NCI-H226 (cell line): ENCODE measurements at places on chromosomes 2 and 18.

- no peak for DNase-seq
These were observed 36.6 kb upstream of the SKOR2 start for GRCh38 chr18:47287911-47288585.

DNA sequence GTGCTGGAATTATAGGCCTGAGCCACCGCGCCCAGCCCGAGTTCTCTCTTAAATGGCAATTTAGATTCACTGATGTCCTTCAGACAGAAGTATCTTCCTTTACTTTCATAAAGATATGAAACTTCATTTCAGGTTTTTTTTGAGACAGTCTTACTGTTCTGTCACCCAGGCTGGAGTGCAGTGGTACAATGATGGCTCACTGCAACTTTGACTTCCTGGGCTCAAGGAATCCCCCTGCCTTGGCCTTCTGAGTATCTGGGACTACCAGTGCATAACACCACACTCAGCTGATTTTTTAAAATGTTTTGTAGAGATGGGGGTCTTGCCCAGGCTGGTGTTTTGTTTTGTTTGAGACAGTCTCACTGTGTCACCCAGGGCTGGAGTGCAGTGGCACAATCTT is 13.2 kb downstream of the ITGB1BP1 start:
- DNase-seq, result no peak

DNA sequence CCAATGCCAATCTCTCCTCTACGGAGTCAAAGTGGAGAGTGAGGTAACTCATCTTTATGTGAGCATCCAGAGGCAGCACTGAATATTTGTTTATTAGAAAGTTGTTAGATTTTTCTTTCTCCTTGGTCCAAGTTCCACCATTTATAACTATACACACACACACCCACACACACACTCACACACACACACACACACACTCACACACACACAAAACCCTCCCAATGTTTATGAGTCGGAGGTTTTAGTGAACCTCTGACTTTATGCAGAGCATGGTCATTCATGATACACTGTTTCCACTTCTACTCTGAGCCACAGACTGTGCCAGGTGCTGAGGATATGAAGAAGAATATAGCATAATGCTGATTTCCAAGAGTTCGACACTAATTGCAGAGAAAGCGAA is 132.9 kb upstream of the CCDC68 start:
- no peak for DNase-seq

GRCh38 chr2:102385522-102385921 is 29.9 kb downstream of the IL18R1 start:
- DNase-seq, result no peak

DNA sequence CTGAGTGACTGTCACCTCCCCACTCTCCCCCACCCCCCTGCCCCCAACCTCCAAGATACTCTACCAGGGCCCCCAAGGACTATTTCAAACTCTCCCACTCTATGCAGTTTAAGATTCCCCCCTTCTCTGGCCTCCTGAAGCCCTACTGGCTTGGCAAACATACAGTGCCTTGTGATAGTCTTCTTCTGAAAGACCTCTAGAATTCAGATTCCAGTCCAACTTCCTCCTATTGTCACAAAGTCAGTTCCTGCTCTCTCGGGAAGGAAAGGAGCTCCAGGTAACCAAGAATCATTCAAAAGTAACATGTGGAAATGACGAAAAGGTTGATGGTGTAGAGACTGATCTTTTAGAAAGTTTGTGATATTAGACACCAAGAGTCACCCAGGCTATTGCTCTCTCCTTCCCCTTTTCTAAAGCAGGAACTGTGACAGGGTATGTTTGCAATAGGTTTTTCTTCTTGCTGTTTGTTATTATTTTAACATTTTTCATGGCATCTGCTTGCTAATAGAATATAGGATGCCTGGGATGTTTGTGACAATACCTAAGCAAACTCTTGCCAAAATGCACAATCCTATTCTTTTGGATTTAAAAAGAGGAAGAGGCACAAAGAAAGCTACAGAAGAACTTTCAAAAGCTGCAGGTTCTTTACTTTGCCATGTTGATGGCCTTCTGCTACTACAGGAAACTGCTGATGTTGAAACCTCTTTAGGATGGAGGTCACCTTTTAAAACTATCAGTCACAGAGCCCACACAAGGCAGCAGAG is 93.5 kb upstream of the MGAT4A start:
- DNase-seq, result no peak

- no peak for DNase-seq
These were observed 459 bp upstream of the ESPNL start for GRCh38 chr2:238099714-238100048.

DNA sequence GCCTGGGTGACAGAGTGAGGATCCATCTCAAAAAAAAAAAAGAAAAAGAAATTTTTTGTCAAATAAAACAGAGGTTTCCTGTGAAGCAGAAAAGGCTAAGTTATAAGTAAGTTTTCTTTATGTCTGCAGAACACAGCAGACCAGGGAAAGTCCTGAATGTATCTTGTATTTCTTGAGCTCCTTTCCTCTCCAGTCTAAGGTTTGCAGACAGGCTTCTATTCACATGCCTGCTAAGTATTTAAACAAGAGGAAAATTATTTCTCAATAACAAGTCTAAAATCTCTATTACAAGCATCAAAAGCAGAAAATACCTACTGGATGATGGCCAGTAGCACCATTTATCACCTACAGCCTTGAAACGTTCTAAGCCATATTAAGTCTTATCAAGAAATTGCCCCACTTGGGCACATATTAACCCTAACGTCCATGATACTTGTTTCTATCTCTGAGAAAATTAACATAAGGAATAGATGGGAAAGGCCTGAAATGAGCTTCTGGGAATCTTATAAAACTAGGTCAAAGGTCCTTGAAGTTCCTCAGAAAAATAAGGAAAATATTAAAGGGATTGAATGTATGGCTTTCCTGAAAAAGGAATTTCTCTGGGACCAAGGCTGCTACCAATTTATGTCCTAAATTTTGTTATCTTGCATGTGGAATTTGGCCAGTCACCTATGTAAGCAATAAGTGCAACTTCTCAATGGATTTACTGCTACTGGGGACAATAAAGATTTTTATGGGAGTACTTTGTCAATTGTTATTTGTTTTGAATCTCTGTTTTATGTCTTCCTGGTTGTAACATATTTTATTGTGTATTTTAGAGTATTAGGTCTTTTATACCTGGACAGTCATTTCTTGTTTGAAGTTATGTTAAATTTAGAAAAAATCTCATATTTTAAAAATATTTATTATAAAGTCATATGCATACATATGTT is 3.0 kb upstream of the REG1A start:
- DNase-seq, result no peak

DNA sequence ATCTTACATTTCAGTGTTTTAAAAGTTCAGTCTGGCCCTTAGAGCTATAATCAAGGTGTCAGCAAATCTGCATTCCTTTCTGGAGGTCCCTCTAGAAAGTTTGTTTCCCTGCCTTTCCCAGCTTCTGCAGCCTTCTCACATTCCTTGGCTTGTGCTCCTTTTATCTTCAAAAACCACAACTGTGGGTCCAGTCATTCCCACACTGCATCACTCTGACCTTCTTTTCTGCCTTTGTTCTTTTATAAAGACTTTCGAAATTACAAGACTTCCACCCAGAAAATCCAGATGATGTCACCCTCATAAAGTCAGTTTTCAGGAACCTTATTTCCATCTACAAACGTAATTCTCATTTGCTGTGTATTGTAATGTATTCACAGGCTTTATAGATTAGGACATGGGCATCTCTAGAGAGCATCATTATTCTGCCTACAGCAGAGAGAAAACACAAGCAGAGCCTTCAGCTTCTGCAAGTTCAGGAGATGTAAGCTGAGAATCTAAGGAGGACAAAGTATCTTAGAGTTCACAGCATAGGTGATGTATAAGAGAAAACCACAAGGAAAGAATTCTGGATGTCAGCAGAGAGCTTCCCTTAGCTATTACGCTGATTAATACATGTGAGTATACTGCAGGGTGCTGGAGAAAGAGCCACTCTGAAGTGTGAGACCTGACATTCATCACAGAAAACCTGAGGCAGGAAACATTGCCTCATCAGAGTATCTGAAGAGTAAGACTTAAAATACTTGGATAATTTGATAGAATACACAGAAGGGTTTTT is 1100.2 kb downstream of the CBLN2 start:
- DNase-seq, result peak; percentile 72

GRCh38 chr2:29014331-29014730 is 33.2 kb downstream of the TOGARAM2 start:
- DNase-seq, result no peak

- peak; percentile 53 for DNase-seq
These were observed 92.6 kb downstream of the SPATS2L start for GRCh38 chr2:200399046-200399445.

- DNase-seq, result no peak
These were observed 78.5 kb upstream of the RPL31 start for GRCh38 chr2:100923461-100924060.

- DNase-seq, result no peak
These were observed 92.6 kb downstream of the LYPD6 start for GRCh38 chr2:149422991-149423338.

DNA sequence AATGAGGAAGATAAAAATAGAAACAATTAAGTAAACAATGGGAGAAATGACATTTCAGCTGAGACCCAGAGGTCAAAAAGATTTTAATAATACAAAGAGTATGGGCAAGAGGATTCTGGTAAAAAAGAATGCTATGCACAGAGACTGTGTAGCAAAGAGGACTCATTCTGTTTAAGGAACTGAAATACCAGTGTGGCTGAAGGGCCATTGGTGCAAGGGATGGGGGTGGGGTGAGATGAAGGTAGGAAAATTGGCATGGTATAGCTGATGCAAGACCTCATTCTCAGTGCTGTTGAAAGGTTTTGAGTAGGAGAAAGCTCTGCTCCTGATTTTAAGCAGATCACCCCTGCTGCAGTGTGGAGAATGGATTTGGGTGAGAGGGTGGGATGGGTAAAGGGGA is 10.8 kb downstream of the GALNT1 start:
- no peak for DNase-seq

- no peak for DNase-seq
These were observed 7.7 kb downstream of the DNMT3A start for GRCh38 chr2:25333981-25334380.

- DNase-seq, result no peak
These were observed 643.6 kb downstream of the NRXN1 start for GRCh38 chr2:50388324-50388723.

DNA sequence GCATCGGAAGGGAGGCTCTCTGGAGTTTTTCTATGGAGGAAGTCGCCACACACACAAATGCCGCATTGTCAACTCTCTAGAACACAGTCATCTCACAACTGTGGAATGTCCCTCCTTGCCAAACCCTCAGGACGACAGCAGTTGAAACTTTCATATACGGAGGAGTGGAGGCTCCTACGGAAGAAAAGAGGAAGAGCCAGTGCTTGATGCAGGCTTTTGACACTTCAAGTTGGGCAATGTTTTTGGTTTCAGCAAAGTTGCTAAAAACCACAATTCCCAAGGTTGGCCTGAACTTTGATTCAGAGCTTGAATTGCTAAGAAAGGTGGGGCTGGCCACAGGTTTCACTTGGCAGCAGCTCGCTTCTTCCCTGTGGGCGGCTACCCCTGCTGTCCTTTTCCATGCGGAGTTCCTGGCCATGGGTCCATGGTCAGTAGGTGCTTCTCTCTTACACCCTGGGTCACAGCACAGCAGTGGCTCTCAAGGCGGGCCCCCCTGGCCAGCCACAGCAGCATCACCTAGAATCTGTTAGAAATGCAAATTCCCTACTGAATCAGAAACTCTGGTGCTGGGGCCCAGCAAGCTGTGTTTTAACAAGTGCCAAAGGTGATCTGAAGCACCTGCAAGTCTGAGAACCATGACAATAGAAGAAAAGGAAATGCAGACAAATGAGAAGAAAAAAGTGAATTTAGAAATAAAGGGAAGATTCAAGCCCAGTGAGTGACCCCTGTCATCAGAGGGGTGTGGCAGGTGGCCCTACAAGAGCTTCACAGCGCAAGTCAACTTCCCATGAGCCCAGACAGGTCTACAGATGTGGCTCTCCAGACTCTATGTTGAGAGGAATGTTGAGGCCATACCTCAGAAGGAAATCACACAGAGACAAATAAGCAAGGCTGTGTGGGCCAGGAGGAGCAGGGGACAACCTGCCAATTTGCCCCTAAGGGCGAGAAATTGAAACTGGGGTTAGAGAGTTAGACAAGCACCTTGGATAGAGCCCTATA is 856.4 kb downstream of the RNF144A start:
- peak; percentile 44 for DNase-seq

DNA sequence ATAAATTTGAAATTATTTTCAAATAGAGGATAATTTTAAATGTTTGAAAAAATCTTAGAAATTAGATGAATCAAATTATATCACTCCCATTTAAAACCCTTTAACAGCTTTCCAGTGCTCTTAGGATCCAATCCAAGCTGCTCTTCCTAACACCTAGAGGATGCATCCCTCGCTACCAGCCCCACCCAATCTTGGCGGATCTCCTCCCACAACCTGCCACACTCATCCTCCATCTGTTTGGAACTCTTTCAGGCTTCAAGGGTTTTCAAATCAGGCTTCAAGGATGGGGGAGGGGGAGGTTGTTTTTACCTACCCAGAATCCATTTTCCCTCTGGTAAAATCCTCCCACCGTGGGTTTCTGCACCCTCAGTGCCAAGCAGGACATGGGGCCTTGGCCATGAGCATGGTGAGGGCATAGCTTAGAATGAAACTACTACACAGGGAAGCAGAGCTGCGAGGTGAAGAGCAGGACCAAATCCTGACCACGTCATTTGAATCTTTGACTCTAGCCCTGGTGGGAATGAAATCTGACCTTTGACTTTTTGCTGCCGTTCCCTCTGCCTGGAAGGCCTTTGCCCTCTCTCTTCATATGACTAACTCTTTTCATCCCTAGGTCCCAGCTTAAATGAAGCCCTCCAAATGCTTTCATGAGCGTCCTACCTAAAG is 113.0 kb upstream of the MAPRE2 start:
- no peak for DNase-seq

DNA sequence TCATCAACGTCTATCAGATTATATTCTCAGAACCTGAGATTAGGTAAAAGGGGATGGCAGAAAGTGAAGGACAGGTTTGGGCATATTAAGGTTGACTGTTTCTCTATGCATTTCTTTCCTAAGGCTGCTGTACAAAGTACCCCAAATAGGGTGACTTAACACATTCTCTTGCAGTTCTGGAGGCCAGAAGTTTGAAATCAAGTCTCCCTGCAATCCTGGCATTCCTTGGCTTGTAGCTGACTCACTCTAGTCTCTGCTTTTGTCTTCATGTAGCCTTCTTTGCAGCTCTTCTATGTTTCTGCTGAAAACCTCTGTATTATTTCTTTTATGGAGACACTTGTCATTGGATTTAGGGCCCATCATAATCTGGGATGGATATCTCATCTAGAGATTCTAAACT is 364.3 kb downstream of the PLCL1 start:
- no peak for DNase-seq

GRCh38 chr2:231709636-231709980 is 1.3 kb downstream of the PTMA start:
- no peak for DNase-seq

- DNase-seq, result no peak
These were observed 70.5 kb downstream of the CPS1 start for GRCh38 chr2:210626849-210627248.

GRCh38 chr2:13009027-13009642 is 292.4 kb downstream of the TRIB2 start:
- DNase-seq, result peak; percentile 29

- DNase-seq, result no peak
These were observed 137.7 kb upstream of the PXDN start for GRCh38 chr2:1881998-1882397.
